ENCODE measurements at places on chromosomes 7 and 10.

- no peak for DNase-seq
Observed at GRCh38 chr7:105477908-105478307, 44.2 kb downstream of the PUS7 start.

DNA sequence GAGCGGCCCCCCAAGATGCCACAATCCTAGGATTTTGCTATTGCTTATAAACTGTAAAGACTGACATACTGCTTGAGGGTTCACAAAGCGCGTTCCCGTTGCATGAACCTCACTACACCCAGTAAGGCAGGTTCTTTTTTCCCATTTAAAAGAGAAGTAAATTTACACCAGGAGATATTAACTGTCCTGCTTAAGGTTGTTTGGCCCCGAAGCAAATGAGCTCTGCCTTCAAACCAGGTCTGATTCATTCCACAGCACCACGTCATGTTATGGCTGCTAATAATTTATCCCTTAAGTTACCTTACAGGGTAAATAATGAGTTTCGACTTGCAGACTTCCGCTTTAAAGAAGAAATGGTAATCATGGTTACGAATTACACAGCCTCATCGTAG is 559 bp upstream of the FKBP14 start:
- no peak for DNase-seq

- no peak for DNase-seq
Observed at GRCh38 chr7:80583901-80584300, 54.5 kb upstream of the CD36 start.

- DNase-seq, result no peak
Observed at GRCh38 chr7:50608196-50608906, 43.1 kb upstream of the DDC start.

GRCh38 chr7:121366852-121367431 is 29.2 kb downstream of the FAM3C start:
- DNase-seq, result peak; percentile 43

GRCh38 chr10:54961040-54961439 is 160.0 kb upstream of the PCDH15 start:
- no peak for DNase-seq

GRCh38 chr7:127600885-127601284 is 7.3 kb downstream of the FSCN3 start:
- no peak for DNase-seq

GRCh38 chr10:58839771-58840170 is 327.1 kb downstream of the BICC1 start:
- DNase-seq, result peak; percentile 21

DNA sequence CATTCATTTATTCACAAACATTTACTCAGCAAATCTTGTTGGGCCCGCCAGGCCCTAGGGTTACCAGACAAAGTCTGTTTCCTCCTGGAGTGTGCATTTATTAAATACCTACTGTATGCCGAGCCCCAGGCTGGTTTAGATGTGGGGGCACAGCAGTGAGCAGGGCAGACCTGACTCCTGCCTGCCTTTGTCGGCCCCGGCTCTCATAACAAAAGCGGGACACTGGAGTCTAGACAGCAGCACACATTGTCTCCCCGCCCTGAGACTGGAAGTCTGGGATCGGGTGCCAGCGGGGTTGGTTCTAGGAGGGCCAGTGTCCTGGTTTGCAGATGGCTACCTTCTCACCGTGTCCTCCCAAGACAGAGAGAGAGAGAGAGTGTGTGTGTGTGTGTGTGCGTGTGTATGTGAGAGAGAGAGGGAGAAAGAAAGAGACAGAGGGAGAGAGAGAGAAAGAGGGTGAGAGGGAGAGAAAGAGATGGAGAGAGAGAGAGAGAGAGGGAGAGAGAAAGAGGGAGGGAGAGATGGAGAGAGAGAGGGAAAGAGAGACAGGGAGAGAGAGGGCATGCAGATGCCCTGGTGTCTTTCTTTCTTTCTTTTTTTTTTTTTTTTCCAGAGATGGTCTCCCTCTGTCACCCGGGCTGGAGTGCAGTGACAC is 25.9 kb downstream of the ELFN1 start:
- no peak for DNase-seq

DNA sequence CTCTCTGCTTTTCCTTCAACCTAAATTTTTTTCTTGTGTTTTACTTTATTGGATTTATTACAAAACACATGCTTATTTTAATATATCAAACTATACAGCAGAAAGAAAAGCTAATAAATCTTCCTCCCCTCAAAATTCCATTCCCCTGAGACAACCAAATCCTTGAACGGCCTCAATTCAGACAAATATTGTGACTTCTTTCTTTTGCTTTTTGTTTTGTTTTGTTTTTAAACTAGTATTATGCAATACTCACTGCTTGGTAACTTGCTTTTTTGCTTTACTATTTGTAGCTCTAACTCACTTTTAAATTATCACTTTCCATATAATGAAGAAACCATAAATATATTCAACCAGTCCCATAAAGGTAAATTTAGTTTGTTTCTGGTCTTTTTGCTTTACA is 59.4 kb upstream of the CDK1 start:
- no peak for DNase-seq

DNA sequence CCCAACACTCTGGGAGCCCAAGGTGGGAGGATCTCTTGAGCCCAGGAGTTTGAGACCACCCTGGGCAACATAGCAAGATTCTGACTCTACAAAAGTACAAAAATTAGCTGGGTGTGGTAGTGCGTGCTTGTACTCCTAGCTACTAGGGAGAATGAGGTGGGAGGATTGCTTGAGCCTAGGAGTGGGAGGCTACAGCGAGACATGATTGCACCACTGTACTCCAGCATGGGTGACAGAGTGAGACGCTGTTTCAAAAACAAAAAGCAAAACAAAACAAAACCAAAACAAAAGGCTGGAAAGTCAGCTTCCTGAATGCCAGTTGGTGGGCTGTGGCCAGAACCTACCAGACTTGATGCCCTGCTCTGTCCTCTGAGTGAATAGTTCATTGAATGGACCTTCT is 242.8 kb downstream of the PHTF2 start:
- DNase-seq, result no peak

DNA sequence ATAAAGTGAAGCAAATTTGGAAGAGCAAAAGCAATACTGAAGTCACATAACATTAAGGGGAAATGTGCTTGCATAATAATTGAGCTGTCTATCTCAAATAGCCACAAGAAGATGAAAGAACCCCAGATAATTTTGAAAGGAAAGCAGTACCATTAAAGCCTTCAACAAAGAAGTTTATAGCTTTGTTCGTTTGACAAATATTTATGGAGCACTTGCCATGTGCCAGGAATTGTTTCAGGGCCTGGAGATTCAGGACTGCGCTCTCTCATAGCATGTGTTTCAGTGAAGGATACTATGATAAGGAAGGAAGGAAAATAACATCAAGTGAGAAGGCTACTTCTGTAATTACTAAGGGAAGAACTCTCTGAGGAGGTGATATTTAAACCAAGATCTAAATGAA is 212.3 kb upstream of the CSTF2T start:
- DNase-seq, result no peak

- DNase-seq, result no peak
Observed at GRCh38 chr10:131816941-131817700, 83.7 kb upstream of the PPP2R2D start.

DNA sequence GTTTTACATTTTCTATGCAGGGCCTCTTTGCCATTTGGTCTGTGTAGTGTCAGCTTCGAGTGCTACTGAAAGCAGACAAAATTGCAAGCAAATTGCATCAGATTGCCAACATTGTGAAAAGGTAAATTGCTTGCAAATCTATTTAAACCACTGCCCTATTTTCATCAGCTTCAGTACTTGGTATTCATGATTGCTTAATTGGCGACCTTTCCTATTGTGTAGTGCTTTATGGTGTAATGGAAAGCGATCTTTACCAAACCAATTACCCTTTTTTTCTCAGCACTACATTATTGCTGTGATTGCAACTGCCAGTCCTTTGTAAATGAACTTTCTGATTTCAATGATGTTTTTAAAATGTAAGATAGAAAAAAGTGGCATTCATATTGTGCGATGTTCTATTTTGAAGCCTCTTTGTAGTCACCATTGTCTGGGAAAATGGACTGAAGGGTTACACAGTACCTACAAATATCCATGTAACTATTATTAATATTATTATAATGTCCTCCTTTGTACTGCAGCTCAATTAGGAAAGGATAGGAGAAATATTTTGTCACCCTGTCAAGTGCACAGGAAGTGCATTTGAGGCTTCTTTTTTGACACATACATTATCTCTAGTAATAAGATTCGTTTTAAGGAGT is 177.7 kb upstream of the SP8 start:
- no peak for DNase-seq

GRCh38 chr7:16644157-16644556 is 1.4 kb downstream of the ANKMY2 start:
- no peak for DNase-seq

DNA sequence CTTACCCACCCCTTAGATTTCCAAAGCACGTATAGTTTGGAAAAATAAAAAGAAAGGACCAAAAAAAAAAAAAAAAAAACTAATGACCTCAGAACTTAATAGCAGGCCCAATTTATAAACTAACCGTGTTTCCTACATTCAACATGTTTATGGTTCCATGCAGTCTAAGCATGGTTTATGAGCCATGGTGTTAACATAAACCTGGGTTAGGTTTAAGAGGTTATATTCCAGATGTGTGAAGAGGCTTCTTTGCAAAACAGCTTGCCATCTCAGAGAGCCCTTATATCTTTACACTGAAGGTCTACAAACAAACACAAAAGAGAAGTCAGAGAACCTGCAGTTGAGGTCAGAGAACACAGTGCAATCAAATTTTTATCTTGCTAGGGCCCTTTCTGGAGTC is 15.8 kb downstream of the TMEM254 start:
- DNase-seq, result no peak

DNA sequence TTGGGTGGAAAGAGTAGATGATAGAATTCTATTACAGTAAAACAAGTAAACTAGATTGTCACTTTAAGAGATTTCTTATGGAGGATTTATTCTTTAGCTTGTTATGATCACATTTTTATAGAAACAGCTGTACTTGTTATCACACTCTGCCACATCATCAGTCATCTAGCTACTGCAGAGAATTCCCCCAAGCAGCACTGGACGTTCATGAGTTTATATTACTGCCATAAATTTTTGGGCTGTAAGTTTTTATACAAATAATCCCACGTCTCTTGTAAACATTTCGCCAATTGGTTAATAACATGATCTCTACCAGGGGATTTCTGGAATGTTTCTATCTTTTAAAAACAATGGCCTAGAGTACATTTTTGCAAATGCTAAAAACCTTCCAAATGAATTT is 238.8 kb downstream of the POLR1F start:
- DNase-seq, result no peak

DNA sequence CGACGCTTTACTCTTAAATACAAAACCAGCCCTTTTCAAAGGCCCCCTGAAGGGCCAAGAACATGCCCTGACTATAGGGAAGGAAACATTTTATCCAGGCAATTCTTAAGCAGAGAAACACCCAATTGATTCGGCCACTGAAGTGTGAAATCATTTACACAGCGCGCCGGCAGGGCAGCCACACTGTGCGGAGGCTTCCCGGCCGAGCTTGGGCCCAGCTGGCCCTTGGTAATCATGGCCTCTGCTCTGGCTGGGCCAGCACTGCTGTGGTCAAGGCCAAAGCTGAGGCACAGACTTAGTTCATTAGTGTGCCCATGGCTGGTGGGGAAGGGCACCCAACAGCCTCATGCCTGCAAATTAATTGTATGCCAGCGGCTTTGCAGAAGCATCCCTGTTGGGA is 143.7 kb upstream of the HABP2 start:
- DNase-seq, result no peak

GRCh38 chr7:20788420-20788990 is 1.8 kb upstream of the SP8 start:
- no peak for DNase-seq

- DNase-seq, result no peak
Observed at GRCh38 chr7:84149573-84149972, 45.0 kb downstream of the SEMA3A start.

DNA sequence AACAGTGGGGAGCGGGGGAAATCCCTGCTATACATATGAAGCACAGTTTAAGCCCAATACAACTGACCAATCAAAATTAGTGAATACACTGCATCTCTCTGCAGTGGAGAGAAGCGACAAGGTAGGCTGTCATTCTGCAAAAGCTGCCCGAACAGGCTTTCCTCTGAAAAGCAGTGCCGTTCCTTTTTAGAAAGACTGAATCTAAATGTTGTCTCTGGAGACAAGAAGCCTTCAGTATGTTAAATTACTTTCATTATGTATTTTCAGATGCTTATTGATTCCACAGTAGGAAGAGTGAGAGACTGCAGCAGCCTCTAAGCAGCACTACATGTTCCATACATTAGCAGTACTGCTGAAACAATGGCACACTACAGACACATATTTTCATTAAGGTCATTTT is at the start of gene GPR22:
TSS of gene GPR22 (plus strand) at position 129 of the 400 bp plus-strand sequence. CDS start 4,004 bp downstream, outside the sequence.
- DNase-seq, result no peak

DNA sequence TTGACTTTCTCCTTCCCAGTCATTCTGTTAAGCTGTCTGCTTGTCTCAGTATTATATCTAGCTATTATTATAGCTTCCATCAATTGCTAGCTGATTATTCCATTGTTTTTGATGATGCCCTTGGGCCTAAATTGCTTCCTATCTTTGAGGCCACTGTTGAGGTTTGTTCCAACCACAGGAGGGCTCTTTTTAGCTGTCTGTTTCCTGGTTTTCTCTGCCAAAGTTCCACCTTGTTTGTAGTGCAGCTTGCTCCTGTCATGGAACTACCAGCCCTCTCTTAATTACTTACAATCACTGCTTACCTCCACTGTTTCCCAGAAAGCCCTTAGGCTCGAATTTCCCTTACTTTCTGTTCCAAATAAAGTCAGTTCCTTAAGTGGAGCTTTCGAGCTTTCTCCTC is 118.7 kb upstream of the SEC61G start:
- peak; percentile 11 for DNase-seq

- DNase-seq, result no peak
Observed at GRCh38 chr10:126064512-126064911, 168.1 kb downstream of the FANK1 start.

- peak; percentile 1 for DNase-seq
Observed at GRCh38 chr7:150879345-150879744, 27.0 kb downstream of the AOC1 start.

- no peak for DNase-seq
Observed at GRCh38 chr10:131972474-131973071, 9.2 kb downstream of the BNIP3 start.

- no peak for DNase-seq
Observed at GRCh38 chr7:149420006-149420405, 40.9 kb downstream of the ZNF777 start.

- DNase-seq, result no peak
Observed at GRCh38 chr10:60339757-60340156, 49.9 kb downstream of the ANK3 start.

GRCh38 chr10:89384474-89385340 is 6.9 kb downstream of the IFIT1B start:
- DNase-seq, result no peak

DNA sequence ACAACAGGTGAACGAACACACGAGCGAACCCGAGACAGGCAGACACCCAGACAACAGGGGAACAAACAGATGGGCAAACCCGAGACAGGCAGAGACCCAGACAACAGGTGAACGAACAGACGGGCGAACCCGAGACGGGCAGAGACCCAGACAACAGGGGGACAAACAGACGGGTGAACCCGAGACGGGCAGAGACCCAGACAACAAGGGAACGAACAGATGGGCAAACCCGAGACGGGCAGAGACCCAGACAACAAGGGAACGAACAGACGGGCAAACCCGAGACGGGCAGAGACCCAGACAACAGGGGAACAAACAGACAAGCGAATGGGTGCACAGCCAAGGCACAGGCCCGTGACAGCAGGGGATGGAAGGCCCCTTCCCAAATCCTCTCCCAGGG is 264.7 kb downstream of the ELFN1 start:
- DNase-seq, result no peak

Measured in AG08395 (cell line).